Ecto neural progenitor cell (in vitro differentiated cells): ENCODE measurements at places on chromosomes 11 and 22.
A peak's percentile ranks its signal among the peaks of the same experiment; 100 is the strongest.

DNA sequence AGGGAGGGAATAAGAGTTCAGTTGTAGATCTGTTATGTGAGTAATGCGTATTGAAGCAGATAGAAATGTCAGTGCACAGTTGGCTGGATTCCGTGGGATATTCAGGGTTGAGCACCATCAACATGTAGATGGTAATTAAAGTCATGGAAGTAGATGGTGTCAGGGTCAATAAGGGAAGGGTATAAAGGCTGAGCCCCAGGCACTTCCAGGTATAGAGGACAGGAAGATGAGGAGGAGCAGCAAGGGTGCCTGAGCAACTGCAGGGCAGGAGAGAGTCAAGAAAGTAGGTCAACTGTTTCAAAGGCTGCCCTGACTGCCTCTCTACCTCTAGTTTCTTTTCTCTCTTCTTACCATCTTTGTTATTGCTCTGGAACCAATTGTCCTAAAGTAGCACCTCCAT, 85.9 kb downstream of the MICAL2 start:
- DNase-seq = no peak

GRCh38 chr11:29343465-29344333, 673.1 kb downstream of the KCNA4 start:
- DNase-seq = peak; percentile 78

DNA sequence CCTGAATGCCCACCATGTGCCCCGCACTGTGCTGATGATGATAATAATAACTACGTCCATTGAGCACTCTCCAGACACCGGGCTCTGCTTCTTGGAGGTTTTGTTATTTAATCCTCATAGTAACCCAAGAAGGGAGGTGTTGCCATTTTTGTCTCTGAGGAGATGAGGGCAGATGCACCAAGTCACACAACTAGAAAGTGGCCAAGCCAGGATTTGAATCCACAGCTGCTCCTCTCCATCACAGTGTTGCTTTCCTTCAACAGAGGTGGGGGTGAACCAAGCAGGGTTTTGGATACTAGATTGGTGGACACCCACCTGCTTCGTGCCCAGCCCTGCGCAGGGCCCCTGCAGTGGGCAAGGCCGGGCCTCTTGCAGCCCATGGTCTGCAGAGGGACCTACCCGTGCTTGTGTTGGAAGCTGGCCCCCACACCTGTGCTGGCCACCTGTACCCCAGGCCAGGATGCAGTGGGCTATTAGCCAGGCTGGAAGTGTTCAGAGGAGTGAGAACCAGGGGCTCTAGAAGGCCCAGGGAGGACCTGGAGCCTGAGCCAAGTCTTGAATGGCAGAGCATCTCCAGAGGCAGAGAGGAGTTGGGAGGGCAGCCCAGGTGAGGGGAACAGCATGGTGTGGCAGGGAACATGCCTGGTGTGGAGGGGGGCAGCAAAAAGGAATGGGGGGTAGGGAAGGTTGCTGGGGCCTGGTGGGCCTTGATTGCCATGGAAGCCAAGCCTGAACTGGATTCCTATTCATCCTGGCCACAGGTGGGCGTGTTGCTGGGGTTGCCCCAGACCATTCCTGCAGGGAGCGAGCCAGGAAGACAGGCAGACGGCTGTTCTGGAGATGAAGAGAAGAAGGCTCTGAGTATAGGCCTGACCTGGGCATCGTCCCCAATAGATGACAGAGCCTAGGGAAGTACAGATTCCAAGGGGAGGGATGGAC, 2.7 kb upstream of the DPP3 start:
- no peak for DNase-seq

DNA sequence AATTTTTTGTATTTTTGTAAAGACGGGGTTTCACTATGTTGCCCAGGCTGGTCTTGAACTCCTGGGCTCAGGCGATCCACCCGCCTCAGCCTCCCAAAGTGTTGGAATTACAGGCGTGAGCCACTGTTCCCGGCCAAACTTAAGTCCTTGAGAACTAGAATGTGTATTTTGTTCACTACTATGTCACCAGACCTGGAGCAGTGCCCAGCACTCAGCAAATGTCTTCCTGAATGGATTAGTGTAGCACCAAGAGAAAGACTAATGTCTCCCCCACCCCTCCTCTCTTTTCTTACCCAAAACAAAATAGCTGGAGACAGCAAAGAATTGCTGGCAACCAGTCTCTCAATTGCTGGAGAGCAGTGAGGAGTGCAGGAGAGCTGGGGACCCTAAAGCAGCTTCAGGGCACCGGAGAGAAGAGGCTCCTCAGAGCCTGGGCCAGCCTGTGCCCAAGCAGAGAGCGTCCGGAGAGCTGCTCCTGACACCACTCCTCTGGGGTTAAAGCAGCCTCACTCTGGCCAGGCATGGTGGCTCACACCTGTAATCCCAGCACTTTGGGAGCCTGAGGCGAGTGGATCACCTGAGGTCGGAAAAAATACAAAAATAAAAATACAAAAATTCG, 14.9 kb downstream of the SLC25A18 start:
- no peak for DNase-seq

GRCh38 chr11:128624269-128625175, 37.2 kb upstream of the ETS1 start:
- DNase-seq = no peak

DNA sequence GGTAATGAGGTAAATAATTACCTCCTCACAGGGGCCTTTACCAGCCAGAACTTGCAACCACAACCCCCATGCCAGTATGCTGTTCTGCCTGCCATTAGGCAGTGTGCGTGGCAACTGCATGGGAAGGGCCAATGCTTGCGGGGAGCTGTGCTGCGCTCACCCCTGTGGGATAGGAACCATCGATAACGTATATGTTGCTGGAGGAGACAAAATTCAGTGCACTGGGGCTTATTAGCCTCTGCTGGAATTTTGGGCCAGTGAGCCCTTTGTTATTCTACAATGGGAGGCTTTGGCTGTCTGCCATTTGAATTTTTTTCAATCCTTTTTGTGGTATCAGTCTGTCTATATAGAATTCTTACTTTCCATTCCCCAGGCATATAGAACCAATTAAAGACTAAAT, 47.3 kb downstream of the PPP2R1B start:
- no peak for DNase-seq

GRCh38 chr22:27780161-27780575, 21.4 kb downstream of the MN1 start:
- DNase-seq = no peak

GRCh38 chr11:134761386-134761785, 349.3 kb upstream of the B3GAT1 start:
- DNase-seq = peak; percentile 29

DNA sequence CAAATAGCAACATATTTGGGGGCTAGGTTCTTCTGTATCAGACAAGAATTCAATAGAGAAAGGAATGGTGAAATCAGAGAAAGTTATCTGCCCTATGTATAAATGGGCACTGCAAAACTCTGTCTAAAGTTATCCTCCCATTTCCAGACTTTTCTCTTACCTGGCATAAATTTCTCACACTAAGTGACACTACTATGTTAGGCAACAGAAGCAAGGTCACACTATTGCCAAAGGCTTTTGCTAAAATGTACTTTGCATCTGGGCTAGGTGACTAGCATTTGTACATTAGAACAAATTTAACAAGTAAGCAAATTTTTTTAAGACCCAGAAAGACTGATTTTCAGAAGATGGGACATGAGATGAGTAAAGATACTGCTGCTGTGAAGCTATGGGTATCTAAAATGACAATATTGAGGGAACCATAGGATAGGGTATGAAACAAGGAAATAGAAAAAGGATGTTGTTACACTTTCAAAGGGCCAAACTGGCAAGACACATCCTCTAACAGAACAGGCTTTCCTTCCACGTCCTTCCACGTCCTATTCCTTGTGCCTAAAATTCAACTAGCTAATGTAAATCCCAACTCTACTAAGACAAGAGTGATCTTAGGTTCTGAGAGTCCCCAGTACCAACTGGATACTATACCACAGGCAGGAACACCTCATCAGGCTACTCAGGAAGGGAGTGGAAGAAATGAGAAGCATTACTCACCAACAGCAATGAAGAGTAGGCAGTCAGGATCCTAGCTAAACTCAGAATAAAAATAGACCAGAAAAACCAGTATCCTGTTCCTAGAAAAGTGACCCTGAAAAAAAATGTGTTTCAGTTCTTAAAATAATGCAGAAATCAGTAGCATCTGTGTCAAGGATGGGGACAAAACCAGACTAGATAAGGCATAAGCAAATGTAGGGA, 22.6 kb downstream of the GDPD4 start:
- no peak for DNase-seq
